ENCODE measurements at places on chromosomes 5 and 9.

DNA sequence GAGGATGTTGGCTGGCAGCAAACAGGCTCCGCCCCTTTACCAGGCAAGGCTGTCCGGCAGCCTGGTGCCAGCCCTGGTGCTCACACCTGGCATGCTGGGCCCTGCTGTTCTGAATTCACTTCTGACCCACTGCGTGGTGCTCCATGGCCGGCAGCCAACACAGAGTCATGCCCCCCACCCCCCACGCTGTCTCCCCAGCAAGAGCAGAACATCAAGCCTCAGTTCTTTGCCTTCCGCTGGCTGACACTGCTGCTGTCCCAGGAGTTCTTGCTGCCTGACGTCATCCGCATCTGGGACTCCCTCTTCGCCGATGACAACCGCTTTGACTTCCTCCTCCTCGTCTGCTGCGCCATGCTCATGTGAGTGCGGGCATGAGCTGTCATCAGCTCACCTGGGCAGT is 12.6 kb upstream of the ENDOG start:
- no peak for DNase-seq

DNA sequence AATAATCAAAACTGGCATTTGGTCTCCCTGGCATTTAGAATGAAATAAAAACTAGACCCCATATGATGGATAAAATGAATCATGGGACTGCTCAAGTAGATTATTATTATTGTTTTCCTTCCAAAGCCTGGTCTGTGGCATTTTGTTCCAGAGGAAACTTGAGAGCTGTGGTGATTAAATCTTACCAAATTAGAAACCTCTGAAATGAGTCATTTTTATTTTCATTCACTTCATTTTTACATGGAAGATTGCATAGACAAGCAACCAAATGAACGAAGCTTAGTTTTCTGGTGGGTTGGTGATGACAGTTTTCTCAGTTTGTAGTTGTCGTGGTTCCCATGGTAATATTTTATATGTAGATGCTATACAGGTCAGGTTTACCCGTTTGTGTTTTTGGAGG is 23.4 kb downstream of the PAM start:
- DNase-seq, result no peak

GRCh38 chr9:32928145-32928763 is 73.2 kb downstream of the APTX start:
- no peak for DNase-seq

- DNase-seq, result no peak
These were observed 387.9 kb upstream of the MEF2C start for GRCh38 chr5:89270901-89271300.

GRCh38 chr9:79409182-79409823 is 162.5 kb upstream of the TLE4 start:
- DNase-seq, result no peak

- DNase-seq, result no peak
These were observed 587.2 kb upstream of the SEMA6A start for GRCh38 chr5:117161718-117162335.

GRCh38 chr5:16486711-16487111 is 21.1 kb upstream of the ZNF622 start:
- no peak for DNase-seq

DNA sequence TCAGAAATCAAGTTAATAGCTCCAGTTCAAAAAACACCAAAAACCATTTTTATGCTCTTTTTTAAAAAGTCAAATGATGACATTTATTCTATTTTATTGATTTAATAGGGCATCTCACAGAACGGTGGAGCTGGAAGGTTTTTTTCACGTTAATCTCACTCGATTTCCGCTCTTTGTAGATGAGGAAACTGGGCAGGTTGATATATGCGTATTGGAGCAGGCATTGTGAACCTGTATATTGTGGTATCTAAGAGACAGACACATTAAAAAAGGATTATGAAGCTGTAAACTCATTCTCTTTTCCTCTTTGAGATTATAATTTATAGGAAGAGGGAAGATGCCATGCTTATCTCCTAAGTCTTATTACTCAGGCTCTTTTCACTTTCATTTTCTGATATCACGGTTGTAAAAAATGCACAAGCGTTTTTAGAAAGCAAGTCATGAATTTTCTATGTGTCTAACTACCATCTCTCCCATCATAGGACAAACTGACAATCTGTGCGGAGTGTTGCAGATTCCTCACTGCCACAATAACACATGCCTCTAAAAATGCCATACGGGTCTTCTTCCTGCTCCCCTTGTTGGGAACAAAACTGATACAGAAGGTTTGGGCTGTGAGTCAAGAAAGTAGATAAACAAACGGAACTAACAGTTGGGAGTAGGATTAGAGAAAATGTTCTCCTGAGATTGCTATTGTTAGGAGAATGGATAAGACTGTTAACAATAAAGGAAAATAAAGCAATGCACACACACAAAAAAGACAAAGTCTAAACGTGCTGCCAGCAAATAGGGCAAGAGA is 1997.7 kb downstream of the MAT2B start:
- DNase-seq, result no peak

GRCh38 chr9:108562176-108562575 is 293.6 kb downstream of the ACTL7B start:
- no peak for DNase-seq

DNA sequence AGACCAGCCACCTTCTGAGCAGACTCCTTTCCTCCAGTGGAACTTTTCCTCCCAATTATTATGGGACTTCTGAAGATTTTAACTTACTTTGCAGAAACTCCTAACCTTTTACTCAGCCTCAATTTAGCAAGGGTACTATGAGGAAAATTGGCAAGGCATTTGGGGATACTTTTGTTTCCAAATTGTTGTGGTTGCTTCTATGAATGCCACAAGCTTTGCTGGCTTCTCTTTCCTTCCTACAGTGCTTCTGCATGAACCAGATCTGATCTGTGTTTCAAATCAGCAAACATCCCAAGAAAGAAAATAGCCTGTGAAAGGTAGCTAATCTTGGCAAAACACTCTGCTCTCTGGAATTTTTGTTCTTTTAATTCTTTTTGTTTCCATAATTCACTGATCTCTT is 57.3 kb upstream of the TAF11L2 start:
- DNase-seq, result no peak

DNA sequence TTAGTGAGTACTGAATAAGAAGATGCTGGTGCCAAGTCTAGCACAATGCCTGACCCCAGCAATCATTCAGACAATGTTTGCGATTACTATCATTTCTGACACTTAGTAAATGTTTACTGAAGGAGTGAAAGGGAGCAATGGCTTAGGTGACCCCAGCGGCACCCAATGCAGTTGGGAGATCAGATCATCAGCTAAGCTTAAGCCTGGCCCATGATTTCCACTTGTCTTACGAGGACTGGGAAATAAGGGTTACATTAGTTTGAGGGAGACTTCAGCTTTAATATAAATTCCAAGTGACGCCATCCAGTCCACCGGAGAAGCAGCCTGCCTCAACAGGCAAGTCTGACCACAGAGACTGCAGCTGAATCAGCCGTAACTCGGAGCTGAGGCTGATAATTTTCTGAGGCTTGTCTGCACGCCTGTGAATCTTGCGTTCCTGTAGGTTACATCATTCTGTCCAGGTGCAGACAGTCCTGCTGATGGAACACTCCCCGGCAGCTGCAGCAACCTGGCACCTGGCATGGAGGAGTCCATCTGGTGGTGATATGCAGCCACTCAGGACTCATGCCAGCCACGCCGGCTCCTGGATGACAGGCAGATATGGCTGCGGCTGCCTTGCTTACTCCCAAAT is 34.9 kb upstream of the FGF1 start:
- peak; percentile 86 for DNase-seq

DNA sequence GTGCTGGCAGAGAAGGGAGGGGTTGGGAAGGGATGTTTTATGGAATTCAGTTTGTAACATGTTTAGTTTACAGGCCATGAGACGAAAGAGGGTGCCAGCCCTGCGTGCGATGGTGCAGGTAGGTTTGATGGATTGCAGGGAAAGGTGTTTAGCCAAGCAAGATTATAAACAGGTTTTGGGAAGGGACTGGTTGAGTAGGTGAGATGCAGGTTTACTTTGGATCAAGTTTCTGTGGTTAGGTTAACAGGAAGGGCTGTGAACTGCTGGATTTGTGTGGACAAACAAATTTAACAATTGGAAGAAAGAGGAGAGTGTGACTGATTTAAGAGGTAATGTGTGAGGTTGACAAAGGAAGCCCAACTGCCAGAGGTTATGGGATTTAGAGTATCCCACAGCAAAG is 32.6 kb upstream of the GPX3 start:
- DNase-seq, result peak; percentile 13

DNA sequence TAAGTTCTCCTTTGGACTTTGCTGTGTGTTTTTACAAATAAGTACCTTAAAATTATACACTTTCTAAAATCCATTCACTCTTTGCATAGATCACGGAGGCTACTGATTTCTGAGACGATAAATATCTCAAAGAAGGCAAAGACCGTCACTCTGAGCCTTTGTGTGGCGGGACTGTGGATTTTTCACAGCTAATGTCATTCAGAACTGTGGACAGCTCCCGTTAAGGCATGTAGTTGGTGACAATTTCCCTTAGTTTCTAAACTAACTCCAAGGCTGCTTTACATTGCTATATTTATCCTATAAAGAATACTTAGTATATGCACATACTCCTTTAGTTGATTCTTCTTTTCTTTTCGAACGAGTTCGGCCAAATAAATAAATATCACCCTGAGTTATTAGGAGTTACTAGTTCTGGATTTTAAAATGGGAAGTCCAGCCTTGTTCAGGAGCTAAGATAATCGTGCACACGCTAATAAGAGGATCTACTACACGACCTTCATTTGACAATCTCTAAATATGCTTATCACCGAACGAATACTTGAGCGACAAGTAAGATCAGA is 1.8 kb downstream of the HCN1 start:
- no peak for DNase-seq

DNA sequence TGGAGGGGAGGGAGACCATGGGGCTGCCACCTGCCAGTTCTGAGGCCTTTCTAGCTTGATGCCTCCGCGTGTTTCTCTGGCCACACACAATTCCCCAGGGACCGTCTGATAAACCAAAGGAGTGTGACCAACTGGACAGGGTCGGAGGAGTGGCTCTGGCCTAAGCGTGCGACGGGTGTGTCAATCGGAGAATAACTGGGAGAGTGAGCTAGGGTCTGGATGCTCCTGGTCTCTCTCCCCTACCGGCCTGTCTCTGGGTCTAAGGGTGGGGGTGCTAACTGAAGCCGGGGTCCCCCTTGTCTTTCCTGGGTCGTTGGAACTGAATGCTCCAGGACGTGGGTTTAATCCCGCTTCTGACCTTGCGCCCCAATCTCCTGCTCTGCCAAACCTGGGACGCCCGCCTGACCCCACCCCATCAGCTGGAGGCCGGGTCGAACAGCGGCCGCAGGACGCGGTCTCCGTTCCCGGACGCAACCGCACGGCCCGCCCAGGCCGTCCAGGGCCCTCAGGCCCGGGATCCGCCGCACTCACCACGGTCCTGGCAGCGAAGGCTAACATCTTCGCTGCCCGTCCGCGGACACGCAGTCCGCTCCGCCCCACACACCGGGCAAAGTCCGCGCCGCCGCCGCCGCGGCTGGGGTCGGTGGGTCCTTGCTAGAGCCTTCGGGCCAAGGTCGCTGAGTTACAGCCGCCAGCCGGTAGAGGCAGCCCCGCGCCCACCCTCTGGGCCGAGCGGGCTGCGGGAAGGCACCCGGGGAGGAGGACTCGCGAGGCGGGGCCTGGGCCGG is 447 bp downstream of the CRAT start:
- DNase-seq, result no peak

GRCh38 chr5:127046343-127047072 is 16.1 kb upstream of the MARCHF3 start:
- DNase-seq, result no peak

DNA sequence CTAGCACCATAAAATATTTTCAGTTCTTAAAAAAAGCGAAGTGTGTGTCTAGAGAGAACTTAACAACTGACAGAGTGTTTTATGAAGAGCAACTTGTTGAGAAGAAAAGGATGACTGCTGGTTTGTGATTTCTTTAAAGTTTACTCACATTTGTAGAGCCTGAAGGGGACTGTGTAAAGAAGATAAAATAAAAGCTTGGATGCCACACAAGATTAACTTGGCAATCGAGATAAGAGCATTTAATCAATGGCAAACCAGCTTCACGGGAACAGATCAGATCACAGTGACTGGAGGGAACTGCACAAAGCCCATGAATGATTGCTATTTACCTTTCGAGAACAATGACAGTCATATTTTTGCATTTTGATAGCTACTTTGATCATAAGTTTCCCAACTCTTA is 2013.1 kb upstream of the CDH9 start:
- no peak for DNase-seq

DNA sequence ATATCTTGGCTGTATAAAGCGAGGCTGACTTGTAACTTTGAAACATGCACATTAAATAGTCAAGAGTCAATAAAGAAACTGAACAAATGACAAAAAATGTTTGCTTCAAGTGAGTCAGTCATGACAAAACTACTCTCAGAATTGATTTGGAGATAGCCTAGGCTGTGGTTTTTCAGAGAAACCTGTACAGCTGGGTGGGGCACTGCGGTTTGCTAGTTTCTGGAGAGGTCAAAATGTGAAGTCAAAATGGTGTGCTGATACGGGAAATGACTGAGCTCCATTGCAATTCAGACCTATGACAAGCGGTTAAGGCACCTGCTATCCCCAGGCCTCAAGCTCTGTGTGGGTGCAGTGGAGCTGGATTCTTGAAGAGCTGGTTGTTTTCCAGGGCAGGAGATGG is 10.3 kb upstream of the CD180 start:
- no peak for DNase-seq

- DNase-seq, result no peak
These were observed 32.4 kb downstream of the PCDHGC5 start for GRCh38 chr5:141521244-141521781.

DNA sequence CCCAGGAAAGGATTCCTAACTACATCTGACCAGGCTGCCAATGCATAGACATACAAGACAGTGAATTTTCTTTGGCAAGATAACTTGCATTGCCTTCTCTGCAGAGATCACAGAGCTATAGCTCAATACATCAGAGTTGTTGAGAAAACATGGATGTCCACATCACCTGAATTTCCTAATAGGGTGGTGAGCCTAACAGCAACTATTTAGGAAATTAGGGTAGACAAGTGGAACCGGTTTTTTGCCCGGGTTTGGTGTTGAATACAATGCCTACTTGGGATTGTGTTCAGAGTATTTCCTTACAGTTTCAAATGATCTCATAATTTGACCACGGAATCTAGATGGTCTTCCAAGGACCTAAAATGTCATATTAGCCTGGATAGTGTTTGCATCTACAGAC is 262.7 kb downstream of the KIF4B start:
- DNase-seq, result no peak

GRCh38 chr9:135607401-135608293 is 31.7 kb downstream of the GLT6D1 start:
- no peak for DNase-seq

GRCh38 chr5:83219495-83219894 is 142.1 kb downstream of the XRCC4 start:
- DNase-seq, result no peak

DNA sequence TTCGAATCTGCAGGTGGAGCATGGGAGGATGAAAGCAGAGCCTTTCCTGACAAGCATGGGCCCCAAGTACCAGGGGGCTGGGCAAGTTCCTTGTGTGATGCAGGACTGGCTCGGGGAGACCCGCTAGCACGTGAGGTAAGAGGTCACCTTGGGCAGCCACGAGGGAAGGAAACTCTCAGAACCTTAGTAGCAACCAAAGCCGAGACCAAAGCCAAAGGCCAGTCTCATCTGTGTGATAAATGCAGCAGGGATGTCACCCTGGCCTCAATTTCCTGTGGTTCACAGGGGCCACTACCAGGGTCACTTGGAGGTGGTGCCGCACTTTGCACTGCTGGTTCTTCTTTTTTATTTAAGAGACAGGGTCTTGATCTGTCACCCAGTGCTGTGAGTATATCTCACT is 39.5 kb downstream of the PRRT1B start:
- DNase-seq, result no peak

GRCh38 chr5:21184581-21184980 is 1196.6 kb upstream of the CDH18 start:
- no peak for DNase-seq

- DNase-seq, result no peak
These were observed 12.3 kb downstream of the TLE4 start for GRCh38 chr9:79583952-79584654.

Data from NCI-H345 (cell line).